ENCODE measurements at places on chromosomes 1 and 21. TPM values are rescaled to one million over a fixed set of nuclear protein-coding genes. Genes with fewer than 3 reads are reported as not detected.

GRCh38 chr1:25624156-25624555, 7.6 kb downstream of the MAN1C1 start:
- no peaks in the 10 kb centered on the region for H3K4me1 ChIP-seq
- H3K4me3 ChIP-seq = no peak overlapping the region
- no peaks in the 10 kb centered on the region for H3K36me3 ChIP-seq
- no peak for DNase-seq

GRCh38 chr1:167820684-167821355, 93.1 kb downstream of the ADCY10 start:
- peak overlapping the region; percentile 75 for H3K27ac ChIP-seq
- H3K27me3 ChIP-seq = no peaks in the 10 kb centered on the region

- peaks cover 12% of the 10 kb centered on the region for H3K4me1 ChIP-seq
- H3K27ac ChIP-seq = peak overlapping the region; percentile 100
- DNase-seq = peak; percentile 51
- H3K36me3 ChIP-seq = no peaks in the 10 kb centered on the region
- H3K4me3 ChIP-seq = no peak overlapping the region
Measured at GRCh38 chr1:8424539-8425116, 106.7 kb downstream of the SLC45A1 start.

DNA sequence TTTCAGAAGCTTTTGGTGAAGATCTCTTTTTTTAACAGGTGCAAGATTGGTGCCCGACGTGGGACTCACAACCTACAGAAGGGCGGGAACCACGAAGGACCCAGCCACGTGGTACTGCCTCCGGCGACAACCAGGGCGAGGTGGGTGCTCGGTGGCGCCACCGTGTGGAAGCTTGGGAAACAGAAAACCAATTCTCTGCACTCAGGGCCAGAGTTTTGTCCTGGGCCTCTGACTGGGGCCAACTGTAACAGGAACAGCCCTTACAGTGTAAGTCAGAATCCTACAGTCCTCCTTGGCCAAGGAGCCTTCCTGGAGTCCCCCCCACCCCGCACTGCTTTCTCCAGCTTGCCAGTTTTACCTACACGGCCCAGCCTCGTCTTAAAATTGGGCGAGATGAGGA, 11.6 kb upstream of the S100A7A start:
- no peaks in the 10 kb centered on the region for H3K27me3 ChIP-seq
- no peak for DNase-seq
- H3K4me3 ChIP-seq = no peak overlapping the region
- H3K36me3 ChIP-seq = no peaks in the 10 kb centered on the region

GRCh38 chr1:45359882-45360513, 19.8 kb upstream of the MUTYH start:
- no peaks in the 10 kb centered on the region for H3K36me3 ChIP-seq
- no peaks in the 10 kb centered on the region for H3K27me3 ChIP-seq
- peak; percentile 91 for DNase-seq
- H3K4me3 ChIP-seq = no peak overlapping the region
- H3K27ac ChIP-seq = peak overlapping the region; percentile 55

GRCh38 chr1:226702318-226702956, 36.6 kb downstream of the ITPKB start:
- no peaks in the 10 kb centered on the region for H3K36me3 ChIP-seq
- peak overlapping the region; percentile 94 for H3K27ac ChIP-seq
- peak; percentile 54 for DNase-seq
- H3K4me1 ChIP-seq = peaks cover 20% of the 10 kb centered on the region
- no peak overlapping the region for H3K4me3 ChIP-seq

GRCh38 chr21:44566403-44566802, 7.1 kb upstream of the KRTAP10-4 start:
- no peak overlapping the region for H3K4me3 ChIP-seq
- H3K4me1 ChIP-seq = no peaks in the 10 kb centered on the region
- H3K27ac ChIP-seq = no peak overlapping the region
- DNase-seq = no peak

GRCh38 chr1:227219715-227220292, 98.5 kb downstream of the CDC42BPA start:
- H3K4me1 ChIP-seq = no peaks in the 10 kb centered on the region
- no peak overlapping the region for H3K4me3 ChIP-seq
- no peaks in the 10 kb centered on the region for H3K36me3 ChIP-seq
- H3K27me3 ChIP-seq = no peaks in the 10 kb centered on the region
- H3K27ac ChIP-seq = no peak overlapping the region
- no peak for DNase-seq

GRCh38 chr1:14362331-14362730, 236.2 kb upstream of the KAZN start:
- DNase-seq = no peak
- no peak overlapping the region for H3K27ac ChIP-seq
- no peak overlapping the region for H3K4me3 ChIP-seq
- no peaks in the 10 kb centered on the region for H3K4me1 ChIP-seq
- H3K27me3 ChIP-seq = no peaks in the 10 kb centered on the region

DNA sequence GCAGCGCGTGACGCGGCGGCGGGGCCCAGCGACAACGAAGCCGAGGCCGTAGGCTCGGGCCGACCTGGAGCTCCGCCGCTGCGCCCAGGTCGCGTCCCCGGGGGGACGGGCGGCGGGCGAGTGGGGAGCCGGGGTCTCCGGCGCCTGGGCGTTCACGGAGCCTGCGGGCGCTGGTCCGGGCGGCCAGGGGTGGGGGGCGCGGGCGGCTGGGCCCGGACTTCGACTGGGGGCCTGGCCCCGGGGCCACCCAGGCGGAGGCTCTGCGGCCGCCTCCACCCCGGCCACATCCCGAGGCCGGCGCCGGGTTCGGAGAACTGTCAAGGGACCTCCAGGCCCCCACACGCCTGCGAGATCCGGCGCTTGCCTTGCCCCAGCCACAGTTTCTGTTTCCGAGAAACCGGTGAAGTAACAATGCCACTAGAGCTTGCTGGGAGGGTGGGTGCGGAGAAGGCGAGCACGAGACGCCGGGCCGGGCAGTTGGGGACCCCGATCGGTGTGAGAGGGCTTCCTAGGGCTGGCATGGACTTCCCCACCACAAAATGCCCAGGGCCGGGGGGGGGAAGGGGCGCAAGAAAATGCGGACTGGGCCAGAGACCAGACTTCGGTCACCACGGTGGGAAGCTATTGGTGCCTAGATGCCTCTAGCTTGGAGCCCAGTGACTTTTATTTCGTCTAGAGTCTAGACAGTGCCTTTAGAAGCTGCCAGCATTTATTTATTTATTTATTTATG, 501 bp downstream of the FBXO6 start:
- H3K4me1 ChIP-seq = no peaks in the 10 kb centered on the region
- no peaks in the 10 kb centered on the region for H3K27me3 ChIP-seq
- H3K27ac ChIP-seq = peak overlapping the region; percentile 38
- peak overlapping the region; percentile 51 for H3K4me3 ChIP-seq
- peaks cover 4% of the 10 kb centered on the region for H3K36me3 ChIP-seq
- peak; percentile 62 for DNase-seq

GRCh38 chr1:106879538-106879937, 176.9 kb upstream of the PRMT6 start:
- H3K27ac ChIP-seq = no peak overlapping the region
- DNase-seq = peak; percentile 61
- H3K27me3 ChIP-seq = no peaks in the 10 kb centered on the region
- no peaks in the 10 kb centered on the region for H3K36me3 ChIP-seq
- no peak overlapping the region for H3K4me3 ChIP-seq
- H3K4me1 ChIP-seq = no peaks in the 10 kb centered on the region

- no peaks in the 10 kb centered on the region for H3K27me3 ChIP-seq
- H3K36me3 ChIP-seq = no peaks in the 10 kb centered on the region
- no peak overlapping the region for H3K27ac ChIP-seq
Measured at GRCh38 chr1:14745789-14746188, 147.3 kb downstream of the KAZN start.

DNA sequence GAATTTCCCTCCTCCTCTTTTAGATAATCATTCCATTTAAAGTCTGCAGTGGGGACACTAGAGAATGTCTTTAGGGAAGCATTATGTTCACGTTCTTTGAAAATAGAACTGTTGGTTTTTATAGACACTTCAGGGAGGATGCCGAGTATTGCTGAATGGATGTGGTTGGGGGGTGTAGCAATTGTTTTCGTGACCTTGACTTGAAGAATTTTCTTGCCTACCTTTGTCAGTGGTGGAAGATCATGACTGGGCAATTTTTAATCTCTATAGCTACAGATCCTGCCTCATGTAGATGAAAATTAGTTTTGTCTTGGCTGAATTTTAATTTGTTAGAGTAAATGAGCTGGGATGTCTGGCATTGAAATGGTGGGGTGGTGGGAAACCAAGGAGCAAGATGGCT, 3.8 kb downstream of the SMG7 start:
- H3K27me3 ChIP-seq = no peaks in the 10 kb centered on the region
- no peaks in the 10 kb centered on the region for H3K36me3 ChIP-seq
- H3K4me1 ChIP-seq = peaks cover 47% of the 10 kb centered on the region
- H3K4me3 ChIP-seq = no peak overlapping the region
- DNase-seq = no peak

DNA sequence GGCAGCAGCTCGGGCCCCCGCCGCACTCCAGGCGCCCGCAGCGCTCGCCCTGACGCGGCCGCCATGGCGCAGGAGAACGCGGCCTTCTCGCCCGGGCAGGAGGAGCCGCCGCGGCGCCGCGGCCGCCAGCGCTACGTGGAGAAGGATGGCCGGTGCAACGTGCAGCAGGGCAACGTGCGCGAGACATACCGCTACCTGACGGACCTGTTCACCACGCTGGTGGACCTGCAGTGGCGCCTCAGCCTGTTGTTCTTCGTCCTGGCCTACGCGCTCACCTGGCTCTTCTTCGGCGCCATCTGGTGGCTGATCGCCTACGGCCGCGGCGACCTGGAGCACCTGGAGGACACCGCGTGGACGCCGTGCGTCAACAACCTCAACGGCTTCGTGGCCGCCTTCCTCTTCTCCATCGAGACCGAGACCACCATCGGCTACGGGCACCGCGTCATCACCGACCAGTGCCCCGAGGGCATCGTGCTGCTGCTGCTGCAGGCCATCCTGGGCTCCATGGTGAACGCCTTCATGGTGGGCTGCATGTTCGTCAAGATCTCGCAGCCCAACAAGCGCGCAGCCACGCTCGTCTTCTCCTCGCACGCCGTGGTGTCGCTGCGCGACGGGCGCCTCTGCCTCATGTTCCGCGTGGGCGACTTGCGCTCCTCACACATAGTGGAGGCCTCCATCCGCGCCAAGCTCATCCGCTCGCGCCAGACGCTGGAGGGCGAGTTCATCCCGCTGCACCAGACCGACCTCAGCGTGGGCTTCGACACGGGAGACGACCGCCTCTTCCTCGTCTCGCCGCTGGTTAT, 2.8 kb downstream of the KCNJ9 start:
- H3K4me1 ChIP-seq = no peaks in the 10 kb centered on the region
- no peak overlapping the region for H3K27ac ChIP-seq

DNA sequence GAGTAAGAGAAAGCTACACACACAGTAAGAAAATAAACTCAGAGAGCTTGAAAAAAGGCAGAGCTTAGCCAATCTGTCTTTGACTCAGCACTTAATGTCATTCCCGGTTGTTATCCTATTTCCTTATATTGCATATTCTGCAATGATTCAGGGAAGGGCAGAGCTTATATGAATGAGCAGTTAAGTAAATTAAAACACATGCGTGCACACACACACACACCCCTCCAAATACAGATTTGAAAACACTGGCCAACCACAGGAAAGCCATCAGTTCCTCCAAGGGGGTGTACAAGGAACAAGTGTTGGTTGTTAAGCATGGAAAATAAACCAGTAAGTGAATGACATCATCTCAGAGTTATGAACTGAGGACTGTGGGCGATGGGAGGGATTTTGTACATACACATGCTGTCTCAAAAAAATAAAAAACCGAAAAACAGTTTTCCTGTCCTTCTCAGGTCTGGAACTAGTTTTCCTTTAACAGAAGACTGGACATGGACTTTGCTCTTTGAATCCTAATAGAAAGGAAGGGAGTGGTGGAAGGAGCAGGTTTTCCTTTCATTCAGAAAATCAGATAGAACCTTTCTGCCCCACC, 1.0 kb downstream of the IQGAP3 start:
- DNase-seq = peak; percentile 64
- H3K4me1 ChIP-seq = peaks cover 18% of the 10 kb centered on the region
- no peak overlapping the region for H3K4me3 ChIP-seq
- no peak overlapping the region for H3K27ac ChIP-seq
- no peaks in the 10 kb centered on the region for H3K36me3 ChIP-seq

DNA sequence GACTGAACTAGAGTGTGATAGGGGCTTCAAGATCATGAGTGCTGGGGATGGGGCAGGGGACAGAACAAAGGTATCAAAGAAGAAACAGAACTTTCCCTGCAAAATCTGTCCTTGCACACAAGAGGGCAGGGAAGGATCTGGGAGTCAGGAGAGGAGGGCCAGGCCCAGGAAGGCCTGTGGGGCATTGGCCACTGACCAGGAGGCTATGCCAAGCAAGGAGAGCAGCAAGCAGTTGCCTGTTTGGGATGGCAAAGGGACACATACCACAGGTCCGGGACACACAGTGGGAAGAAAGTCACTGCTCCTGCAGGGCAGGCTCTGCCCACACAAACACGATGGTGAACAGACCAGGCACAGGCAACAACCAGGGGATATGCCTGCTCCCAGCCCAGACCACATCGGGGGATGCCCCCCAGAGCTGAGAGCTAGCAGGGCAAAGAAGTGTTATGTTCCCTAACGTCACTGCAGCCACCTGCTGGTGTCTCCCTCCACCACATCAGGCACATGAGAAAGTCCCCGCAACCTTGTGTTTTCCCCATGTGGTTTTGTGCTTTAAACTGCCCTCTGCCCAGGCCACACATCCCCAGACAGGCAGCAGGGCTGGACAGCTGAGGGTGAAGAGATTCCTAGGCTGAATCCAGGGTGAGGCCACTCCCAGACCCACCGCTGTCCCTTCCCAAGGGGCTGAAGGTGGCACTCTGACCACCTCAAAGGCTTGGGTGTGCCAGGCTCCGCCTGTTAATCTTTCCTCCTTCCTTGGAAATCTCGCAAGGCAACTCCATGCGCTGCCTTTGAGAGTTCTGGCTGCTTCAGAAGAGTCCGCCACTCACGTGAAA, 53.6 kb downstream of the KIF21B start:
- H3K27me3 ChIP-seq = no peaks in the 10 kb centered on the region
- DNase-seq = no peak
- no peaks in the 10 kb centered on the region for H3K36me3 ChIP-seq
- H3K4me3 ChIP-seq = no peak overlapping the region

Gene IFI44L
- 6.2 TPM for total RNA-seq

Gene MANEAL
- total RNA-seq = 8.1 TPM

Gene CAMK2N1
- 44.3 TPM for total RNA-seq

Gene AMY1A
- total RNA-seq = 10.4 TPM

Gene AGT
- 3.5 TPM for total RNA-seq

Gene AADACL4
- total RNA-seq = not detected

Gene PTPRC
- total RNA-seq = 82.9 TPM

Gene DENND2C
- total RNA-seq = 6.1 TPM

Gene SLC41A1
- total RNA-seq = 25.5 TPM

Gene SLC9C2
- total RNA-seq = 0.97 TPM

Gene DNAI4
- 24.8 TPM for total RNA-seq

All from lung (tissue), 17 donors.